NCI-H1694 treated with DMSO at 0.1 percent for 48 hours (cell line): ENCODE measurements at places on chromosomes 12 and 14.

DNA sequence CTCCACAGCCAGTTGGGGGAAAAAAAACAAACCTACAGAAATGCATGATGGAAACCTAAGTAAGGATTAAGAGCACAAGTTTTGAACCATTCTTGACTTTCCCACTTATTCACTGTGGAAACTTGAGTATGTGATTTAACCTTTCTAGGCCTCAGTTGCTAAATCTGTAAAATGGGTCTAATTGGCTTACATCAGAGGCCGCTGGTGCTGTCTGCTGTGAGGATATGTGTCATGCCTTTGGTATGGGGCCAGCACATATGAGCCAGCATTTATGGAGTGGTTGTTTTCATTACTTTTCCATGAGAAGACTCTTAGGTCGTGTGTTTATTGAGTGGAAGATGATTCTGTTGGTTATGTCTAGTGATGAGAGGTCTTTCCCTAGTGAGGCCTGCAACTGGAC is 102.4 kb downstream of the ESR2 start:
- DNase-seq = no peak

GRCh38 chr12:2284857-2285256 is 232.1 kb downstream of the CACNA1C start:
- DNase-seq = peak; percentile 80

DNA sequence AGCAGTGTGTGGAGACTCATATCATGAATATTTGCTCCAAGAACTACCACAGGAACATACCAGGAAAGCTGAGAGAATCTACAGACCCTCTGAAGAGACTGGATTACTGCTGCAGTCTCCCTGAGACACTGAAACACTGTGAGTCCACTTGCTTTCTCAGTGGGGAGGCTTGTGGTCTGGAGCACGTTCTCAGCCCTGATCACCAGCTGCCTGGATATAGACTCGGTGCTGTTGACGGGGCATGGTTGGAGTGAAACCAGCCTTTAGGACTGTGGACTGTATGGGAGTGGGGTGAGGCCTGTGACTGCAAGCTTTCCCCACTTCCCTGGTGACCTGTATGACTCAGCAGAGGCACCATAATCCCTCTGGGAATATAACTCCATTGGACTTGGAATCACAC is 525.8 kb upstream of the FBXO33 start:
- DNase-seq = no peak

DNA sequence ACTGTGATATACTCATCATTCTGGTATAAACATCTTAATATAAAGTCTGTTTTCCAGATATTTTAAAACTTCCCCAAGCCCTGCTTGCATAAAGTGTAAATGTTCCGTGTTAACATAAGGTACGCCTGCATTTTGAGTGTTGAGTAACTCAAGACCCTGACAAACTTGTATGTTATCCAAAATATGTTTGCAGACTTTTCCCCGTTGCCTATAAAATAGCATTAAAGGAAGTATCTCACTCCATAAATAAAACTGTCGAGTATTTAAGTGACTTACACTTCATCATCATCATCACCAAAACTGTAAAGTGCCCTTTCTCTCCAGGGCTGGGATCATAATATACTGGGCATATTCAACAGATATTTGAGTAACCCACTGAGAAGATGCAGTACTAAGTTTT is 64.6 kb upstream of the TSPAN8 start:
- DNase-seq = no peak

GRCh38 chr12:29702972-29703371 is 80.8 kb downstream of the TMTC1 start:
- no peak for DNase-seq

DNA sequence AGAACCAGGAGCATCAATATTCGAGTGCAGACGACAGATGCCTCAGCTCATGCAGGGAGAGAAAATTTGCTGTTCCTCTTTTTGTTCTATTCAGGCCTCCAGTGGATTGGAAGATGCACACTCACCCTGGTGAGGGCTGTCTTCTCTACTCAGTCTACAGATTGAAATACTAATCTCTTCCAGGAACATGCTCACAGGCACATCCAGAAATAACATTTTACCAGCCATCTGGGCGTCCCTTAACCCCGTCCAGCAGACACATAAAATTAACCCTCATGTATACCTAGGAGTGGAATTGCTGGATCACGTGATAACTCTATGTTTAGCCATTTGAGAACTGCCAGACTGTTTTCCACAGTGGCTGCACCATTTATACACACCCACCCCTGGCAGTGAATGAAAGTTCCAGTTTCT is 4.5 kb upstream of the OAS2 start:
- peak; percentile 25 for DNase-seq

DNA sequence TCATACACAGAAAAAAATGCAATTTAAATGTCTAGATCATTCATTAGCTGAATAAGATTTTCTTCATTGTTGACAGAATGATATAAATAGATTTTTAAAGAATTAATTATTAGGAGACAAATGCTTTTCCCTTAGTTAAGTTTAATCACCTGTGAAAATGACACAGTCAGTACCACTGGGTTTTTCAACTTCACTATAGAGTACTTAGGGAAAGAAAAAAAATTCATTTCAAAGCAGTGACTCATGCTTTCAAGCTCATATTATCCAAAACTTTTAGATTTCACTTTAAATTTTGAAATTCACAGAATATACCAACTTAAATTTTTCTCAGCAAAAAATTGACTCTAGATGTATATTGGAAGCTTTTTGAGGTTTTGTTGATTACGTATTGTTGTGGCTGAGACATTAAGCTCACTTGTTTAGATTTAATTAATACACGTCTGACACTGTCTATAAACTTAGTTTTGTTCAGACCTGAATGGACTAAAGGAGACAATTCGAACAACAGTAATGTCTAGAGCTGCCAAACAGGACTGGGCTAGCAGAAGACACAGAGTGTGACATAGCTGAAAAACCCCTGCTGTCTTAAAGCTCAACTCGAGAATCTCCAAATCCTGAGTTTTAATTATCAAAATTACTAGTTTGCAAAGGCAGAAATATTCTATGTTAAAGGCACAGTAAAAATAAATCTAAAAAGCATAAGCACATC is 1.6 kb downstream of the MGAT4C start:
- no peak for DNase-seq

- DNase-seq = no peak
Measured at GRCh38 chr12:122406701-122407164, 15.7 kb downstream of the CLIP1 start.

DNA sequence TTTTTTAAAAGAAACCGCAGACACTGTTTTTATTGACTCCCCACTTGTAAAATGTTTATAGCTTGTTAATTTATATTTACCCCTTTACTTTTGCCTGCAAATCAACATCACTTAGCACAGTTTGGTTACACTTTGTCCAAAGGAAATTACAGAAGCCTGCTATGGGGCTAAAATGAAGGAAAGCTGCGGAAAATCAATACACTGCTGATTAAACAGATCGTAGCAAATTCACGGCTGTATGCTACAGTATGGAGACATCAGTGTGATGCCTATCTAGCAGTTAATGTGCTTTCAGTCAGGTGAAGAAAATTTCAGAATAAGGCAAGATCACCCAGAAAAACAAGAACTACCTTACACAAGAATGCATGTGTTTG is 110.0 kb downstream of the FOXG1 start:
- DNase-seq = peak; percentile 62

DNA sequence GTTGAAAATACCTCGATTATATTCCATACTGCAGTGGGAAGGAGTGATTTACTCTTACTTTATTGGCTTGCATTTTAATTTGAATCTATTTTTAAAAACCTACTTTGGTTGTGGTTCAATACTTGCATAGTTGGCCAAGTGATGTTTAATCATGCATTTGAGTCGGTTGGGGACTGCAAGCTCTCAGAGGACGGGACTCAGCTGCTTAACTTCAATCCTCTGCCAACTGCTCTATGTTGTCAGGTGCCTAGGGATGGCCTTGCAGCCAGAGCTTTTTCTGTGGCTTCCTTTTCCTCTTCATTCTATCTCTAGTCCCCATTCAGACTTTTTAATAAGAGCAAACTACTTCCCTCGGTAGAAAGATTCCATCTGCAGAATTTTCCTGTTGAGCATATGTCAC is 53.4 kb upstream of the KRR1 start:
- no peak for DNase-seq

- DNase-seq = no peak
Measured at GRCh38 chr12:56568146-56568545, 46.5 kb downstream of the RBMS2 start.

DNA sequence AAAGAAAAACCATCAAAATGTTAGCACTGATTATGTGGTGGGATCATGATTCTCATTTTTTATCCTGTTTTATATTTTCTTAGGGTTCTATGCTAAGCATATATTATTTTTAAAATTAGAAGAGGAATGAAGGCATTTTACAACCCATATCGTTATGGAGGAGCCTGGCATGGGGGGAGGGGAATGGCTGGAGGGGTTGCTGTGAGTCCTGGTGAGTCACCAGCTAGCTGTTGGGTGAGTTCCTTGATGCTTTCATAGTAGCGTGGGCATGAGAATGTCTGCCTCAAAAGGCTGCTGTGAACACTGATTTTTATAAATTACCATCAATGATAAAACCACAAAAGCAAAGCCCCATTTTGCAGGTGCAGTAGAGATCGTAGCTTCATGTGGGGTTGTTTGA is 46.9 kb downstream of the C14orf132 start:
- DNase-seq = no peak

- no peak for DNase-seq
Measured at GRCh38 chr12:58819985-58820384, 100.3 kb downstream of the LRIG3 start.

DNA sequence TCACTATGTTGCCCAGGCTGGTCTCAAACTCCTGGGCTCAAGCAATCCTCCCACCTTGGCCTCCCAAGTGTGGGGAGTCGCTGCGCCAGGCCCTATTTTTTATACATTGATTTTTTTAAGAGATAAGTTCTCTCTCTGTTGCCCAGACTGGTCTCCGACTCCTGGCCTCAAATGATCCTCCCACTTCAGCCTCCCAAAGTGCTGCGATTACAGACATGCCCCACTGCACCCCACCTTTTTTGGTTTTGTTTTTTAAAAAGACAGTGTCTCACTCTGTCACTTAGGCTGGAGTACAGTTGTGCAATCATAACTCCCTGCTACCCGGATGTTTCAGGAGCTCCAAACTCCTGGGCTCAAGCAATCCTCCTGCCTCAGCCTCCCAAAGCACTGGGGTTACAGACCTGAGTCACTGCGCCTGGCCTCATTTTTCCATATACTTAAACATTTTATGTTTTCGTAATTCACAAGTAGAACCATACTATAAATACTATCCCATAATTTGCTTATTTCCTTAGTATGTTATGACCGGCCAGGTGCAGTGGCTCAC is 16.8 kb downstream of the HECTD1 start:
- DNase-seq = no peak

DNA sequence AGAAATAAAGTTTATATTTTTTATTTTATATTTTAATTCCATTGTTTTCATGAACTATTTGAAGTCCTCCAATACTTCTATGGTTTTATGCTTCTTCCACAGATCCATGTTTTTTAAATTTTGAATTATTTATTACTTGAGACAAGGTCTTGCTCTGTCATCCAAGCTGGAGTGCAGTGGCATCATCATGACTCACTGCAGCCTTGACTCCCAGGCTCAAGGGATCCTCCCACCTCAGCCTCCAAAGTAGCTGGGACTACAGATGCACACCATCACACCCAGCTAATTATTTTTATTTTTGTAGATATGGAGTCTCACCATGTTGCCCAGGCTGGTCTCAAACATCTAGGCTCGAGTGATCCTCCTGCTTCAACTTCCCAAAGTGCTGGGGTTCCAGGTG is 28.8 kb upstream of the DLGAP5 start:
- DNase-seq = no peak

GRCh38 chr12:125211464-125211863 is 146.2 kb downstream of the AACS start:
- DNase-seq = peak; percentile 7

DNA sequence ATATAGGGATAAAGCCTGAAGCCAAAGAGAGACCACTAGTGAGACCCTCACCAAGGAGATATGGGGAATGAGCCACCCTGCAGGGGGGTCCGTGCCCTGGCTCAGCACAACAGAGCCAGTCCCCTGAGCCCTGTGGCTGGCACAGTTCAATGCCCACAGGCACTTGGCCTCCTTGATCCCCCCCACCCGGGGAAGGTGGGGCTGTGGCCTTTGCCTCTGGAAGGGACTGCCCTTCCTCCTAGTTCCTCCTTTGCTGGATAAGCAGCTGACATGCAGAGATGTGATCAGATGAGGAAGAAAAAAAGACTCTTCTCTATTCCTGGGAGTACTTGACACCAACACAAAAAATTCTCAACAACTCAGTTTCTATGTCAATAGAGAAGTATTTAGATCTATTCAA is 19.9 kb downstream of the TTC7B start:
- DNase-seq = no peak

DNA sequence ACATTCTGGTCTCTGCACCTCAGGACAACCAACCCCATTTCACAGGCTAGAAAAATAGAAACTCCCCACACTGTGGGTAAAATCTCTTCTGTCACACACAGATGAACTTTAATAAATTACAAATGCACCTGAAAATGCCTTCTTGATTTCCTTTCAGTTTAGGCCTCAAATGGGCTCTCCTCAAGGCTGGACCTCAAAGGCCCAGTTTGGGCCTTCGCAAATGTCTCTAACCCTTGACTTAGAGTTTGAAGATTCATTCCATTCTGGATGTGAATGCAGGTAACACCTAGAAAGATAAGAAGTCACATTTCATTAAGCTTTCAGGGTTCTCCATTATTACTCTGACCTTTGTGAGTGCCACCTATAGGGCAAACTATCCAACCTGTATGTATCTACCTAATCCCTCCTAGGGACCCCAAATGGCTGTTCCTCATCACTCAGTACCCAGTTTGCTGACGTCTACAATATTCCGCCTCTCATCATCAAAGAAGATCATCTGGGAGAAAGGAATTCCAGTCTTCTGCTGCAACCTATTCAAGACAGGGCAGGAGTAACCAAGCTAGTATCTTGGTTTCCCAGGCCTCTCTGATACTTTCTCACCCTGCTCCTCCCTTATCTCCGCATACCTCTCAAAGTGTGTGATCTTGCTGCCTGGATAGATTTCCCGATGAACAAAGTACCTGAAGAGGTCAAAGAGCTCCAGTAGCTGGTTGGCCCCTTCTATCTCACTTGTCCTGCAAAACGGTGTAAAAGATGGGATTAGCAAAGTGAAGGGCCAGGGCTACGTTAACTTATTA is 776 bp upstream of the CHMP4A start:
- DNase-seq = no peak

DNA sequence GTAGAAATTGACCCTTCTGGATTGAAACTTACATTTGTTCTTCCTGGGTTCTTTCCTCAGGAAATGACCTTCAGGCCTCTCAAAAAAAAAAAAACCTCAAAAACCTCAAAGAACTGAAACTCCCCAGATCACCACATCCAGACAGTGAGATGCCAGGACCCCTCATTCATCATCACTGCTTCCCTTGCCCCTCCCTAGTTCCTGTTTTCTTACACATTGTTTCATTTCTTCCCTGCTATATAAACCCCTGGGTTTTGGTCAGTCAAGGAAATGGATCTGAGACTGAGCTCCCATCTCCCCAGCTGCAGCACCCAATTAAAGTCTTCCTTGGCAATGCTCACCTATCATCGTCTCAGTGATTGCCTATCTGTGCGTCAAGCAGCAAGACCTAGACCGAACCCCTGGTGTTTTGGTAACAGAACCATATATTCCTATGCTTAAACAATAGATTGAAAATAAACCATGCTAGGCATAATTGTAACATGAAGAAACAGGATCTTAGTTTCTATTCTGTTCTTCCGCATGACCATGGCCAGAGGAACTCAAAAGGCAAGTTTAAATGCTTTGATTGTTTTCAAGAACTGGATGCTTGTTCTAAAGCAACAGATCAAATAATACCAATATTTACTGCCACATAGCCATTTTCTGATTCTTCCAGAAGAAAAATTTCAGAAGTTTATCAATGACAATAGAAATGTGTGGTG is 108.0 kb upstream of the MAX start:
- no peak for DNase-seq

- DNase-seq = no peak
Measured at GRCh38 chr12:38586789-38587188, 270.2 kb downstream of the ALG10B start.
